ENCODE measurements at places on chromosomes 6 and 20.

DNA sequence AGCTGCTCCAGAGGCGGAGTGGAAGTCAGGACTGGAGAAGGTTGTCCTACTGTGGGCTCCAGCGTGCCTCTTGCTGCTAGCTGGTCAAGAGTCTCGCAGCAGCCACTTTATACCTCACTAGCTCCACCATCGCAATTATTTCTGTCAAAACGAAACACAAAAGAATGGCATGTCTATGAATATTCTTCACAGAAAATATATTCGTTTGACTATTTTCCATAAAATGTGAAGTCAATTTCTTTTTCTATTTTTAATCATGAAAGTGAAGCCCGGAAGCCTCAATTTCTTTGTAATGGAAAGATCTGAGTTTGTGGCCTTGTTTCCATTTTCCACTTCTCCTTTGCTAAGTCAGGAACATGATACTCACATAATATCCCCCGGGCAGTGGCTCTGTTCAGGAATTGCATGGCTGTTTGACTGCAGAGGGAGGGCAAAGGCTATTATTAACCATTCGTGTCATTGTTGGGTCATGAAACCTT is 51.7 kb downstream of the DTD1 start:
- DNase-seq = no peak

GRCh38 chr6:111782887-111783466 is 90.3 kb downstream of the FYN start:
- no peak for DNase-seq

GRCh38 chr6:160883560-160883959 is 108.0 kb upstream of the MAP3K4 start:
- no peak for DNase-seq

DNA sequence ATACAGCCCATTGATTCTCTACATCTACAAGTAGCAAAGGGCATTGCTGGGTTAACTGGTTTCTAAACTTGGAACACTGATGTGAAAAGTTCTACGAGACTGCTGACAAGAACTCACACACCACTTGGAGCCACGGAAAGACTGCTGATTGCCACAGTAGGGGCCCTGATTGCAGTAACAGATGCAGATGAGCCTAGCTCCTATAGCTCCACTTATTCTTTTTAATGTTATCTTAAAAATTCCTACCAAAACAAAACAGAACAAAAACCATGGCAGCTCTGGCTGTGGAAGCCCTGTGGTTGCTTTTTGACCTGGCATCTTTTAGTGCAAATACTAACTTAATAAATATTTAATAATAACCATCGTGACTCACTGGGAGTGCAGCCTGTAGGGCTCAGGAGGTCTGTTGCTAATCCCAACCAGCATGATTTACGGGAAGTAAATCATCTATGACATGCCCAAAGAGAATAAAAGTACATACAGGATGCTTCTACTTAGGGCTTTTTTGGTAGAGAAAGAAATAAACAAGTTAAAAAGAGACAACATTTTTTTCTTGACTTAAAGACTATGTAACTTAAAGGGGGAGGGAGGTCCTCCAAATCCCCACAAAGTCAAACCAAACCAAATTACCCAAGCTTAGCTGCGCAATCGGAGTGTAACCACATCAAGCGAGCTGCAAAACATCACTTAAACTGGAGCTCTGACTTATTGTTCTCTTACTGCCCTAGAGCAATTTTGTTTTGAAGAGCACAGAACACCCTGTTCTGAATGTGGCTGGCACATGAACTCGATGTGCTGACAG is 87.2 kb downstream of the FKBP5 start:
- DNase-seq = peak; percentile 49

Measured in GF-D8 (cell line).